ENCODE measurements at places on chromosomes 3 and 15.
A peak's percentile ranks its signal among the peaks of the same experiment; 100 is the strongest.

- DNase-seq: no peak
These were observed 14.0 kb upstream of the SLC25A26 start for GRCh38 chr3:66206806-66207205.

DNA sequence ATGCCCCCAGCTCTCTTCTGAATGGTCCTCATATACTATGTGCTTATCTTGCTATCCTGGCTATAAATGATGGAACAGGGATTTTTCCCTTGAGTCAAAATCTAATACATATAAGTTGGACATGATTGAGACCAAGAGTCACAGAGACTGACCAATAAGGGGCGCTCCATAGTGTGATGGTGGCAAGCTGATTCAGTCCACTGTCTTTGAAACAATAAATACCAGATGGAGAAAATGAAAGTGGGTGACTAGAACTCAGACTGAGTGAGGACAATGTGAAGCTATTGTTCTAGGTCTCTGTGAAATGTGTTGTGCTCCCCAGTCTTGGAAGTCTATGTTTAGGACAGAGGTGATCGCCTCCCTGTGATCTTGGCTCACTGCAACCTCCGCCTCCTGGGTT is 10.6 kb upstream of the FSTL1 start:
- DNase-seq: no peak

DNA sequence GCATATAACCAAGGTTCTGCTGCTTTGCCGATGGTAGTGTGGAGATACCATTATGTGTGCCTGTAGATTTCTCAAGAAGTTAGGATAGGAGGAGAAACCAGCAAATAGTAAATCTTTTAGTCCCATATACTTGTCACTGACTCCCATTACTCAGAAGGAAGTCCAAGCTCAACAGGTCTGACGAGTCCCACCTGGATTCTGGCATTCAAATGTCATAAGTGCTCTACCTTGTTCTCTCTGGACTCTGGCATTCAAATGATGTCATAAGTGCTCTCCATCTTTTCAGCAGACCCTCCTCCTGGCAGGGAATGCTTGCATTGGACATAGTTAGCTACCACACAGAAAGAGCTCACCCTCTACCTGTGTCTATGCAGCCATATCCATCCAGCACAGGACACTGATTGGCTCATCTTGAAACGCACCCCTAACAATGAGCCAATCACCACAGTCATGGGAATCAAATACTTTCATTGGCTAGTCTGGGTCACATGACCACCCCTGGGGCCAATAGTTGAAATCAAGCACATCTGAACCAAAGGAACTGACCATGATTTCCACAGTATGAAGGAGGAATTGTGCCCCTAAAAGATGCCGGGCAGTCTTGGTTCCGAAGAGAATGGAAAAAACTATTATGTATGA is 205.0 kb upstream of the ADAMTS9 start:
- no peak for DNase-seq

- DNase-seq: no peak
These were observed 368.4 kb downstream of the MECOM start for GRCh38 chr3:169295126-169295525.

GRCh38 chr3:18428991-18429745 is 4.0 kb upstream of the SATB1 start:
- DNase-seq: peak; percentile 88

DNA sequence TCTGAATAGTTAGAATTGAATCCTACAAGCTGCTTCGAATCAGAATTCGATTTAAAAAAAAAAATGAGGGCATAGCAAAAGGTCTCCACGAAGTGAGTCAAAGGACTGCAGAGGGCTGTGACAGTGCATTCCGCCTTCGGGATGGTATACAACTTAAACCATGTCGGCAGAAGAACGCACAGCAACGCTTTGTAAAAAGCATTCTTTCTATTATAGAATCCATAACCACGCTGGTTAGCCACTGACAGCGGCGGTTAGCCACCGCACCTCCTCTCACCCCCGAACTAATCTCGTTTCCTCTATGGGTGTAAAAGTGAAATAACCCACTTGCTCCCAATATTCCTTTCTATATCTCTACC is 664 bp upstream of the PIK3CA start:
- DNase-seq: no peak

- no peak for DNase-seq
These were observed 218.3 kb downstream of the FHIT start for GRCh38 chr3:61032991-61033390.

DNA sequence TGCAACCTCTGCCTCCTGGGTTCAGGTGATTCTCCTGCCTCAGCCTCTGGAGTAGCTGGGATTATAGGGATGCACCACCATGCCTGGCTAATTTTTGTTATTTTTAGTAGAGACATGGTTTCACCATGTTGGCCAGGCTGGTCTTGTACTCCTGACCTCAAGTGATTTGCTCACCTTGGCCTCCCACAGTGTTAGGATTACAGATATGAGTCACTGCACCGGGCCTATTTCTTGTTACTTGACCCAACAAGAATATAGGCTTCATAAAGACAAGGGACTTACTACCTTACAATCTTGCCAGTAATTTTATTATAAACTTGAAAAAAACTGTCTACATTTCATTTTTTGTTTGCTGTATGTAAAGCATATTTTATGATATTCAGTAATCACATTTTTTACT is 21.4 kb upstream of the ZBTB47 start:
- DNase-seq: no peak

GRCh38 chr3:146199762-146200161 is 38.8 kb upstream of the PLOD2 start:
- DNase-seq: no peak

DNA sequence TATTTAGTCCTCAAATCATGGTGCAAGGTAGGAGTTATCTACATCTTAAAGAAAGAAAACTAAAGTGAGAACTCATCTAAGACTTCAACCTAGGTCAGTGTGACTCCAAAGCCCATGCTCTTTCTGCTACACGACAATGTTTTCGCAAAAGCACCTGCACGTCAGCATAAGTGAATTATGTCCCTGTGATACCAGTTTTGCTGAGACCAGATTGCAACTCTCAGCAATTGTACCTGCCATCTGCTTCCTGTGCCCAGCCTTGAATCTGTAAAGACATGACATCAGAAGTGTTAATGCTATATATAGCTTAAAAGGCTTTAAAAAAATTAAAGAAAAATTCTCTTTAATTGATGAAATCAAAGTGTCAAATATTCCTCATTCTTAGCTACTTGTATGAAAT is 43.4 kb downstream of the RETNLB start:
- peak; percentile 35 for DNase-seq

- no peak for DNase-seq
These were observed 16.7 kb downstream of the ZDHHC19 start for GRCh38 chr3:196194542-196194915.

- no peak for DNase-seq
These were observed 38.8 kb downstream of the DNAJC13 start for GRCh38 chr3:132456136-132456535.

- DNase-seq: no peak
These were observed 135.3 kb upstream of the LMCD1 start for GRCh38 chr3:8366219-8366810.

DNA sequence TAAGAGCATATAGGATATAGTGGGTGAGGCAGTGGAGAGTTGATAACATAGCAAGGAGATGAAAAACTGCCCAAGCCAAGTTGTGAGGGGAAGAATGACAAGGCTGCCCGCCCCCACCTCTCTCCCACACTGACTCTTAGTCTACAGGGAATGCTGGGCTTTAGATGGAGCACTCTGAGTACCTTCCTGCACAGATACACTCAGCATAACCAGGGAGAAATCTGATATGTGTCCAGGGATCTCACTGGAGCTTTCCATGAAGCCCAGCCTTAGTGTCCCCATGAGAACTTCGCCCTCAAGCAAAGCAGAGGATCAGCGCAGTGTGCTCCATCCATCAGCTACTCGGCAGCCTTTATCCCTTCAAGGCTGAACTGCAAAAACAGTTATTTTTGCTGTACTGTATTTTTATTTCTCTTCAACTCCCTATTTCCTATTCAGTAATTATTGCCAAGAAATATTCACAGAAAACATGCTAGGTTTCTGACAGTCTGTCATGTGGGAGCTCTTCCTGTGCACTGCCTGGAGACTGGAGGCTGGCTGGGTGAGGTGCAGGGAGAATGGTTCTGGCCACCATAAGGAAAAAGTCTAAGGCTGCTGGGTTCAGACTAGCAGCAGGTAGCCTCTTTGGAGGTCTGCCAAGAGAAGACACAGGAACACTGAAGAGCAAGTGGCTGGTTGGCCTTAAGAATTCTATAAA is 475.2 kb upstream of the PPP2R3A start:
- no peak for DNase-seq

- DNase-seq: no peak
These were observed 107.2 kb upstream of the CLSTN2 start for GRCh38 chr3:139827833-139828232.

DNA sequence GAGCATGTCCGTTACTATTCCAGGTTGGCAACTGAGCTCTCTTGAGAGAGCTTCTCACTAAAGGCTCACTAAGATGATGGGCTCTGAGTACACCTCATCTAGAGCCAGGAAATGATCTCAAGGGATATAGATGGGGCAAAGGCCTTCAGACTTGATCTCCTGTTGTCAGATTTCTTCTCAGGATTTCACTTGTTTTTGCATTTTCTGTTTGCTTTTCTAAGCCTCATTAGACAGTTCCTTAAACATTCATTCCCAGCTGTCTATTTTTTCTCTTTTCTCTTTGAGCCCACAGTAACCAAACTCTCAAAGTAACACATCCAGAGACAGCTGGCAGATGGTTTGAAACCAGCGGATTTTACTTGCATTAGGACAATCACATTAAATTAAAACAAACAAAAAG is 28.4 kb upstream of the ARL8B start:
- no peak for DNase-seq

GRCh38 chr3:71453822-71454511 is 129.6 kb downstream of the FOXP1 start:
- DNase-seq: no peak

DNA sequence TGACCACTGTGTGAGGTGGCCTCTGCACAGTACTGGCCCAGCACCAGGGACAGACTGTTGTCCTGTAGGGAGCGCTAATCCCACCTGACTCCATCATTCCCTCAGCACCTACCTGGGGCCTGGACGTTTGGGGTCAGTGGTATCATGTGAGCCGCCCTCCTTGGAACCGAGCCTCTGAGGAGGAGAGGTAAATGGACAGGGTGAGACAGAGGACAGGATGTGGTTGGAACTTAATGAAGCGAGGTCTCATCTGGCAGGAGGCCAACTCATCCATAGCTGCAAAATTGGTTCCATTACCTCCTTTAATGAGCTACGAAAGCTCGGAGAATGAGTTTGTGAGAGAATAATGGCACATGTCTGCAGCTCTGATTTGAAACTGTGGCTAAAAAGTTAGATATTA is 13.9 kb downstream of the MAPKAPK3 start:
- DNase-seq: no peak

DNA sequence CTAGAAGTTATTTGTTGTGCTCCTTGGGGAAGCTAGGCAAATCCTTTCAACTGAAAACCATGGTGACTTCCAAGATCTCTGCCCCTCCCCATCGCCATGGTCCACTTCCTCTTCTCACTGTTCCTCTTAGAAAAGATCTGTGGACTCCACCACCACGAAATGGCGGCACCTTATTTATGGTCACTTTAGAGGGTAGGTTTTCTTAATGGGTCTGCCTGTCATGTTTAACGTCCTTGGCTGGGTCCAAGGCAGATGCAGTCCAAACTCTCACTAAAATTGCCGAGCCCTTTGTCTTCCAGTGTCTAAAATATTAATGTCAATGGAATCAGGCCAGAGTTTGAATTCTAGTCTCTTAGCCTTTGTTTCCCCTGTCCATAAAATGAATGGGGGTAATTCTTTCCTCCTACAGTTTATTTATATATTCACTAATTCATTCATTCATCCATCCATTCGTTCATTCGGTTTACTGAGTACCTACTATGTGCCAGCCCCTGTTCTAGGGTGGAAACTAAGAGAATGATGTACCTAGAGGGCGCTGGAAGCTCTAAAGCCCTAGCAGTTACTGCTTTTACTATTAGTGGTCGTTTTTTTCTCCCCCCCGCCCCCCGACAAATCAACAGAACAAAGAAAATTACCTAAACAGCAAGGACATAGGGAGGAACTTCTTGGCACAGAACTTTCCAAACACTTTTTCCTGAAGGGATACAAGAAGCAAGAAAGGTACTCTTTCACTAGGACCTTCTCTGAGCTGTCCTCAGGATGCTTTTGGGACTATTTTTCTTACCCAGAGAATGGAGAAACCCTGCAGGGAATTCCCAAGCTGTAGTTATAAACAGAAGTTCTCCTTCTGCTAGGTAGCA is 657 bp downstream of the PATL2 start:
- DNase-seq: no peak

GRCh38 chr3:21902956-21903355 is 151.9 kb upstream of the ZNF385D start:
- no peak for DNase-seq

GRCh38 chr3:28287046-28287445 is 45.6 kb downstream of the CMC1 start:
- no peak for DNase-seq

DNA sequence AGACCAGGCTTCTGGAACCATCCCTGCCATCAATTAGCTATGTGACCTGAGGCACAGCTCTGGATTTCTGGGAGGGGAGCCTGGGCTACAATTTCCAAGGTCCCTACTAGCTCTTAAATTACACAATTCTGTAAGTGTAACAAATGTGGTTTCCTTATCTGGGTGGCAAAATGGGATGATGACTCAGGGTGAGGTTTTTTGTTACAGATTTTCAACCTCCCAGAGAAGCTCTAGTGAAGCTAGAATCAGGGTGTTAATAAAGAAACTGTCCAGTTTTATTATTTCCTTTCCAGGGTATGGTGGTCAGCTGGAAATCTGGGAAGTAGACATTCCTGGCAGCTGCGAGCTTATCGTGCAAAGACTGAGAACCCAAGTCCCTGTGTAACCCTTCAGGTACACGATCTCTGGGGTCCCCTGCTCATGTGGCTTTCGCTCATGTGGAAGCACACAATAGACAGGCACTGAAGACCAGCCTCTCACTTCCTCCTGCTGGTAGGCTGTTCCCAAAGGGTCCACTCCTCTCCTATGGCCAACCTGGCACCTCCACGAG is 7.3 kb downstream of the RAB27A start:
- no peak for DNase-seq

DNA sequence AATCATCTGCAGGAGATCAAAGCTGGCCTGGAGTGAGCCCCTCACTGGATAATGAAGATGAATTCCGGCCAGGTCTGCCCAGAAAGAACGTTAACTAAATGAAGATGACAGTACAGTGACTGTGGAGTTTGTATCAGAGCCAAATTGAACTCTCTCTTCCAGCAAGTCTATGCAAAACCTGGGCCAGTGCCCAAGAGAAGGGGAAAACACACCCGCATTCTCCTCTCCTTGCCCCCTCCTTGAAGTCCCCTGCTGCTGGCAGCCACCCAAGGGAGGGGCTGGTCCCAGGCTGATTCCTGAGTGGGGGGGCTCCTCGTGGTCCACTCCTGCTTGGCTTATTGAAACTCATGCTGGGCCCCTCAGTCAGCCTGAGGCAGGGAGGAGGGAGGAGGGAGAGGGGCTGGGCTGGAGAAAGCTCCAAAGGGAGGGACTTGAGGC is 155.7 kb downstream of the RAB11A start:
- no peak for DNase-seq
